ENCODE measurements at places on chromosomes 6 and 20.

GRCh38 chr20:6265204-6265904 lies 142.5 kb upstream of the FERMT1 start:
- DNase-seq: no peak

DNA sequence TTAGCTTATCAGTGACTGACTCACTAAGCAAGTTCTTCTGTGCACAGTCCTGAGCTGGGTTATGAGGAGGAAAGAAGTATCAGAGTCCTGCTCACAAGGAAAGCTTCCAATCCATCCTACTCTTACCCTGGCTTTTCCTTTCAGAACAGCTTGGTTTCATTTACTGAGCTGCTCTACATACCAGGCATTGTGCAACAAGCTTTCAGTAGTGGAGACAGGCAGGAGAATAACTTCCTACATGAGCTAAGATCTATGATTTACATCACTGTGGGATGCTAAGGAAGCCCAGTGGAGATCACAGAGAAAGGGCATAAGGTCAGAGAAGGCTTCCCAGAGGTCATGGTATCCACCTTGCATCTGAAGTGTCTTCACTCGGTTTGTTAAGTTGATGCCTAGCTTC lies 144.5 kb downstream of the MAP3K7 start:
- DNase-seq: no peak

DNA sequence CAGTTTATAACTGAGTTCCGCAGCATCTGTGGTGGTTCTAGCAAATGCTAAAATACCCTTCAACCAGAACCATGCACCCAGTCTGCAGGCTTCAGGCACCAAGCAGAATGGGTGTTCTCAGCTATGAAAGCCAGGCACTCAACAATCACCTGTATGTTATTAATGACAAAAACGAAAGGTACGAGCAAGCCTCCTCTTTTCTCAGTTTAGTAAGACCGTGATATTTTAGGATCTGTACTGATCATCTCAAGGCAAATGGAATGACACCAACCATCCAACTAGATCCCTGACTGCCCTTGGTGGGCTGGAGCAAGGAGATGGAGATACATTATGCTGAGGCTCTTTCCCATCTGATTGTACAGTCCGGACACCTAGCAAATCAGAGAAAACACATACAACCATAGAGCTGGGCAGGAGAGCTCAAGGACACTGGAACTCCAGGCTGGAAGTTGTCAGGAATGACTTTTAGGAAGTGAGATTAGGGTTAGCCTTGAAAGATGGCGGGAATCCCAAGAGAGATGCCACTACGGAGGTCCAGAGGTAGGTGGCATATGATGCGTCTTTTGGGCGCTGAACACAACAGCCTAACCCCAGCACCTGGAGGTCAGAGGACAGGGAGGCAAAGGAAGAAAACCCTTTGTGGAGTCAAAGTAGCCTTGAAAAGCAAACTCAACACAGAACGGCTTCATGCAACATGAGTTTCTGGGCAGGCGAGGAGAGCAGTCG lies 33.4 kb downstream of the SLC23A2 start:
- no peak for DNase-seq

DNA sequence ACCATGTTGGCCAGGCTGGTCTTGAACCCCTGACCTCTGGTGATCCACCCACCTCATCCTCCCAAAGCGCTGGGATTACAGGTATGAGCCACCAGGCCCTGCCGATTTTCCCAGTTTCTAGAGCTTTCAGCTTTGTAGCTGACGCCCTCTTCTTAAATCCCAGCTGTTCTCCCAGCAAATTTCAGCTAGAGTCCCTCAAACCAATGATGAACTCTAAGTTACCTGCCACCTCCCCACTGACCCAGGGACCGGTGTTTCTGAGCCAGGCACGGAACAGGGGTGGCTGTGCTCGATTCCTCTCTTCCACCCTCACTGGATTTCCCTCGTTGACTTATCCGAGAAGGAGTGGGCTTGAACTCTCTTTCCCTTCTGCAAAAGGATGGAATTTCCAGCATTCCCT lies 39.1 kb downstream of the SUN5 start:
- no peak for DNase-seq

- no peak for DNase-seq
These were observed 400.2 kb downstream of the QKI start for GRCh38 chr6:163814494-163815364.

DNA sequence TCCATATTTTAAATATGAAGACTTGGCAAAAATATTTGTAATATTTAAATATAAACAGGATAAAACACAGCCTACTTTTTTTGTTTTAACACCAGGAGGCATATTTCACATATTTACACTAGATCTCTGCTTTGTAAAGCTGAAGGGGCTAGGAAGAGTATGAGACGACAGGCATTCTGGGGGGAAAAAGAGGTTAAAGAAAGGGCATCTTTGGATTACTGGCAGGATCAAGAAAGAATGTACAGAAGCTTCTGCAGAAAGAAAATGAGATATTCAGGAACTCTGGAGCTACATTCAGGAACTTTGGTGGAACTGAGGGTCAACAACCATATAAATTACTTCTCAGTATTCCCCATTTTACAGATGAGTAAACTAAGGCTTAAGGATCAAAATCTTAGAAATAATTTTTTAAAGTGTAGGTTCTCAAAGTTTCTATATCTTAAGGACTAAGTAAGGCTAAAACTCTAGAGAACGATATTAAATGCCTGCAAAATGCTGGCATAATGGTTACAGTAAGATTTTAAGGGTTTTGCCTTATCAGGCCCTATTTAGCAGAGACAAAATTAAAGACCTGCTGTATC lies 156.5 kb downstream of the CDK19 start:
- DNase-seq: no peak

DNA sequence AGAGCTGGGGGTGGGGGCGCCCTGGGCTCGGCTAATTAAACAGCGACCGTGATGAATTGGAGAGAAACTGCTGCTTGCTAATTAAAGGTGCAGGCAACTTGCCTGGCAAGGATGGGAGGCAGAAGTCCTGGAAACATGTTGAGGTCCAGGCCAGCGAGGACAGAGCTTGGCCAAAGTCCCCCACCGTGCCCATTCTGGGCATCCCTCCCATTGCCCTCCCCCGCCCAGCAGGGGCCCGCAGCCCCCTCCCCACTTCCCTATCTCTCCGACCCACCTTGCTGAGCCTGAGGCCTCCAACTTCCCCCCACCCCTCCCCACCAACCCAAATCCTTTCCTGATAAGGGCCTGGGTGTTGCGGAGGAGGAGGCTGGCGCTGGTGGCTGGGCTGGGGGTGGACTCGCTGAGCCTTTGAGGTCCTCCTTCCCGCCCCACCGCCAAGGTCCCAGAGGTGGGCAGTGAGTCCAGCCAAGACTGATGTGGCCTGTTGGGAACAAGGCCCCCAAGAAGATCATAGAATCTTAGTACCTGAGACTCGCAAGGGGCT lies 23.3 kb downstream of the C20orf203 start:
- DNase-seq: no peak

DNA sequence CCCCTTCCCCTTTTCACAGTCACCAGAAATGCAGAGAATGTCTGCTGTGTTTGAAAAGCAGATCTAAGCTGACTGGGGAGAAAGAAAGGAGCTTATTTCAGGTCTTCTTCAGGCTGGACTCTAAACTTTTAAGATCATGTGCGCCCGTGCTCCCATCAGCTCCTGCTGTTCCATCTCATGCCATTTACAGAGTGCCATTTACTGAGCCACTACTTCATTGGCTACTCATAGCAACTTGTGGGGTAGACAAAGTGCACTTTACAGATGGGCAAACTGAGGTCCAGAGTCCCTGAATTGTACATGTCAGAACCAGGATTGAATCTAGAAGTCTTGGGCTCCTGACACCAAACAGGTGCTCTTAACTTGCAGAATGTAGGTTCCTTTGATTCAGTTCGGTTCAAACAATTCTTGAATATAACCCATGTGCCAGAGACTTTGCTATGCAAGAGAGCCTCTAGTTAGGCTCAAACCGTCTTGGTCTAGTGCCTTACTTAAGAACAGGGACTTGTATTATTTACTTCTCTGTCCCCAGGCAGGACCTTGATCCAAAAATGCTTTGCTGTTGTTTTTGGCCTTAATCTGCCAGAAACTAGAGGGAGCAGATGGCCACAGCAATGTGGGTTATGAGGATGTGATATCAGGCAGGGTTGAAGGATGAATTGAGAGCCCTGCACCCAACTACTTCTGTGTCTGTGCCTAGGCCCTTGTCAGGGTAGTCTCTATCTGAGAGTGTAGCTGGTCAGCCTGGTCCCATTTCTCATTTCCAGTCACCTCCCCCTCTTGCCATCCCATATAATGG lies 56.4 kb downstream of the RALY start:
- no peak for DNase-seq

DNA sequence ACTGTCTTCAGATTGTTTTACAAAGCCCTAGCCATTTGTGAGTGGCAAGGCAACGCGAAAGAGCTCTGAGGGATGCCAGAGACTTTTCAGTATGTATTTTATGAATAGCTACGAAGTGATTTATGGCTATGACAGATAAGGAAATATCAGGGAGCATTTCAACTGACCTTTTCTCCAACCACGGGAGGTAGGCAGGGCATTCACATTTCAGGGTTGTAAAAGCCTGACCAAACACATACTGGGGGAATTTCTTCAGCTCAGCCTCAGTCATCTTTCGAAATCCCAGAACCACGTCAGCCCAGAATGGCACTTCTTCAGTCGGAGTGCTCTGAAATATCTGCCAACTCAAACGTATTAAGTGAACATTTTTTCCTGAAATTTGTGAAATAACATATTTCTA lies 10.8 kb downstream of the DDO start:
- no peak for DNase-seq

DNA sequence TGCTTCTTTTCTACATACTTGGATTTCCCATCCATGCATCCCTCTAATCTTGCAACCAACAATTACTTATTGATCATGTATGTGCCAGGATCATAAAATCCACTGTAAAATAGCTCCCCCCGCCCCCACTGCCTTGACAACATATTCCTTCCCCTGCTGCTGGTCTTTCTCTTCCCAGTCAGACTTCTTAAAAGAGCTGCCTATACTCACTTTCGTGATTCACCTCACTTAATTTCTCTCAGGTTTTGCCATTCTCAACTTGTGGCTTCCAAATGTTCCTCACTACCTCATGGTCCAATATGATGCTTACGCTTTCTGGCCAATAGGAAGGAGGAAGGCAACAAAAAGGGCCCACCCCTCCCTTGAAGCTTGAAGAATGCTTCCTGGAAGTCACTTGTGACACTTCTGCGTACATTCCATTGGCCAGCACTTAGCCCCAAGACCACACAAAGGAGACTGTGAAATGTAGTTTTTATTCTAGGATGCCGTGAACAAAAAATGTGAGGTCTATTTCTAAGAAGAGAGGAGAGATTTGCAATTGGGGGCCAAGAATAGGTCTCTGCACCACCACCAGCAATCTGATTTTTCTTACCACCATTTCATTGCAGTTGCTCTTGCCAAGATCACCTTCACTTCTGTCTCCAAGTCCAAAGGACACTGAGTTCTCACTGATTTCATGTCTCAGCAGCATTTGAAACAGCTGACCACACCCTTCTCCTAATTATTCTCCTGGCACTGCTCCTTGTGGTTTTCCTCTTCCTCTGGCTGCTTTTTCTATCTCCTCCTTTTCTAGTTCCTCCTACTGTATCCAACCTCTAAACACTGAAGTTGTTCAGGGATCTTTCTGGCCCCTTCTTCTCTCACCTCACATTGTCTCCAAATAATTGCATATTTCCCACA lies 30.8 kb downstream of the CD164 start:
- DNase-seq: no peak

DNA sequence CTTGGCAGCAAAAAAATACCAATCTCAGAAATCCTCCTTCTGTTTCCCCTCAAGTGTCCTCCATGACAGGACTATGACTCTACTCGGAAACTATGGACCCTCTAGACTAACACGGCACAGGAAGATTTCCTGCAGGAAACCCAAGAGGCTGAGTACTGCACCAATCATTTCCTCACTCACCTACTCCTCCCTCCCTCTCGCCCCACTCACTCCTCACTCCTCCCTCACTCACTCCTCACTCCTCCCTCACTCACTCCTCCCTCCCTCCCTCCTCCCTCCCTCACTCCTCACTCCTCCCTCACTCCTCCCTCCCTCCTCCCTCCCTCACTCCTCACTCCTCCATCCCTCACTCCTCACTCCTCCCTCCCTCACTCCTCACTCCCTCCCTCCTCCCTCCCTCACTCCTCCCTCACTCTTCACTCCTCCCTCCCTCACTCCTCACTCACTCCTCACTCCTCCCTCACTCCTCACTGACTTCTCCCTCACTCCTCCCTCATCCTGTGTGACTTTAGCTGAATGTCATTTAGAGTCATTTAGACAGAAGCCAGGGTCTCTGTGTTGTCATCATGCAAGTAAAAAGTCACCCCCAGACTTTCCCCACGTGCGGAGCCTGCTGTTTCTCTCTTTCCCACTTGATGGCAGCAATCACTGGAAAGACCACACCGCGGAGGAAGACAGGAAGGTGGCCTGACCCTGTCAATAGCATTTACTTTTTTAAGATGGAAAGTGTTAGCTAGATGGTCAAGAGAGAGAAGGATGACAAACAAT lies 226.8 kb upstream of the PDE10A start:
- no peak for DNase-seq

DNA sequence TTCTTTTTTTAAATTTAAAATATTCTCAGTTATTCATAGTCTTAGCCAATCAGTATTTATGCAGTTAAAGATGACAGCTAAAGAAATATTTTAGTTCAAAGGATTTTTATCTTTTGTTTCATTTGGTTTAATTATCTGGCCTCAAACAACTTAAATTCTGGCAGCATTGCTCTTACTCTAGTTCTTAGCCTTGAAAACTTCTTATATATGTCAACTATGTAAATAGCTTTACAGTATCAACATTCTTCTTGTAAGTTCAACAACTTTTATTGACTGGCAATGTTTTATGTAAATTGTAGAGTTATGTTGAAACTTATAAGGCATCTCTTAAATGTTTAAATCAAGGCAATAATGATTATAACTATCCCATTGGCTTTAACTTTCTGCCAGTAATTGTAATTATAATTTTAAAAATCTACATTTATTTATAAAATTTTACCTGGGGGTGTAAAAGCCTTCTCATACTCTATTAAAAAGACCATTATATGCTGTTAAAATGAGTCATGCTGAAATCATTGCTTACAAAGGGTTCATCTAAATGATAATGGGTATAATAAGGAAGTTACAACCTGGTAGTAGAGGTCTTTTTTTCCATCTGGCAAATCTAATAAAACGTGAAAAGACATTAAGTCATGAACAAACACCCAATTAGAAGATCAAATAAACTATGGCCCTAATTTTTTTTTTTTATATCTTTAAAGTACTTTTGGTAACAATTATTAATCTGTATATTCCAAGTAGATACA lies 45.8 kb upstream of the FAM184A start:
- DNase-seq: no peak

DNA sequence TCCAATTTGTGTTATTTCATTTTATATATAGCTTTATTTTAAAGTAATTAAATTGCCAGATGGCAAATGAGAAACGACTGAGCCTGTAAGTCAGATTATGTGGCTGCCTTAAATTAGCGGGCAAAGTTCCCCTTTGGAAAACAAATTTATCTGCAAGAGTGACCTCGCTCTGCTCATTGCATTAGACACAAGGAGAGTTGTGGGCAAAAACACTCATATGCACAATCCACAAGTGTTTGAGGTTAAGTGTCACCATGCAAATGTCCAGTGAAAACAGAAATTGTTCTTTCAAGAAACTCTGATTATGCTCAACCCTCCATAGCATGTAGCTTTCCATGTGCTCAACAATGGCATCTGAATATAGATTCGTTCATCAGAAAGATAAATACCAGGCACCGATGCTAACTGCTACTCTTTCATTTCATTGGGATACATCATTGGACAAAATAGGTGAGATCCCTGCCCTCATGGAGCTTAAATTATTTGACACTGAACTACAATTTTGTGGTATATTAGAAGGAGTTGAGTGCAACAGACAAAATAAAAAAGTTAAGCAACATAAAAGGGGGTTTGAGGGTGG lies 1.7 kb upstream of the NHSL1 start:
- DNase-seq: no peak

GRCh38 chr20:33373735-33374605 lies 27.3 kb downstream of the CDK5RAP1 start:
- DNase-seq: no peak

Measured in CD4-positive, alpha-beta T cell treated with Interleukin-2 at 100 ng/mL for 4 hours (primary cell).